ENCODE measurements at places on chromosomes 12 and 14.
A peak's percentile ranks its signal among the peaks of the same experiment; 100 is the strongest.

GRCh38 chr12:63005382-63005781 is 70.4 kb upstream of the PPM1H start:
- no peak for DNase-seq

DNA sequence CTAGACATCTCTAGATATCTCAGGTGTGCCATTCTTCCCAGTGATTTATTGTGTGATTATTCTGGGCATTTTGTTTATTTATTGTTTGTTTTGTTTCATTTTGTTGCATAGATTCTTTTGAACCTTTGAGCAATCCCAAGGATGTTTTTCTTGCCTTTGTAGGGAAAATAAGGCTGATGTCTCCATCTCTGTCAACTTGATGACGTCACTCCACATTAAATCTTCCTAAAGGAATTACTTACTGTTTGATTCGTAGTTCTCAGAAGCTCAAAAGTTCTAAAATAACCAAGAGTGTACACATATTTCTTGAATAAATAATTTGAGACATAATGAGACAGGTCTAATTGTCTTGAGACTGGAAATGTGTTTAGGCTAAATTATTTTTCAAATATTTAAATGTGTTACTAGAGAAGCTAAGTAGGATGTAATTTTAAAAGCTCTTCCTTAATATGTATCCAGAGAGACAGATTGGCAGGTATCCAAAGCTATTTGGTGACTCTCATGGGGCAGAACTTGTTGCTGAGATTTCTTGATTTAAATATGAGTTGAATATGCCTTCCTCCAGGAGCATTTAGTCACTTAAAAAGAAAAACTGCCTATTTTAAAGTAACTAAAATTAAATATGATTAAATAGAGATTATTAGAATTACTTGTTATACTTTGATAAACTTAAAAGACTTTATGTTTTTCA is 128.7 kb downstream of the CNTN1 start:
- no peak for DNase-seq

- no peak for DNase-seq
These were observed 14.4 kb downstream of the KERA start for GRCh38 chr12:91043408-91043807.

- DNase-seq, result peak; percentile 12
These were observed 390.7 kb downstream of the C12orf75 start for GRCh38 chr12:105721051-105721825.

- no peak for DNase-seq
These were observed 1.5 kb downstream of the PLEKHA5 start for GRCh38 chr12:19131025-19131444.

DNA sequence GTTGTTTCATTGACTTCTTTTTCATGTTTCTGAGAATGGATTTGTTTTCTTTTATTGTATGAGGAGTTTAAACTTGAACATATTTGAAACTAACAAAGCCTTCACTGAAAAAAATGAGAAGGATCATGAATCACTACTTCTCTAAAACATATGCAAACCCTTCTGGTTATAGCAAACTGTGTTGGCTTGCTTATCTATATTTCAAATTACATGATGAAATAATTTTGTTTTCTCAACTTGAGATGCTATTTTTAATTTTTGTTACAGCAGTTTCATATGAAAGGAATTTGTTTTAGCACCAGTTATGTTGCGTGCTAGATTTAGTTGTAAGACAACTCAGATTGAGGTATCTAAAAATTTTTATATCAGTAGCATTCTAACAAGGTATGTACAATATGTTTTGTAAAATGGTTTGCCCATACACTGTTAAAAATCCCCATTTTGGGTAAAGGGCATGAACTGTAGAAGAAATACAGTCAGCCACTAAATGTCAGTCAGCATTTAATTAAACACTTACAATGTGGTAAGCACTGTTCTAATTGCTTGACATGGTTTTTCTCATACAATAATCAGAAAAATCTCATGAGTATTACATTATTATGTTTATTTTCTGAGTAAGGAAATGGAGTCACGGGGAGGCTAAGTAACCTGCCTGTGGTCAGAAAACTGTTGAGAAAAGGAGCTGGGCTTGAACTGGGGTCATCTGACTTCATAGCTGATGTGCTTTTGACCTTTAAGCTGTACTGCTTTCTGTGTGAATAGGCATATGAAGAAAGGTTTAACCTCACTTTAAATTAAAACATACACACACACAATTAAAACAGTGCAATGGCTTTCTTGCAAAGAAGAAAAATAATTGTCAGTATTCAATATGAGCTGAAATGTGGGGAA is 105.7 kb downstream of the PLEKHA5 start:
- no peak for DNase-seq

GRCh38 chr14:100767003-100767787 is 40.5 kb downstream of the DLK1 start:
- DNase-seq, result no peak

DNA sequence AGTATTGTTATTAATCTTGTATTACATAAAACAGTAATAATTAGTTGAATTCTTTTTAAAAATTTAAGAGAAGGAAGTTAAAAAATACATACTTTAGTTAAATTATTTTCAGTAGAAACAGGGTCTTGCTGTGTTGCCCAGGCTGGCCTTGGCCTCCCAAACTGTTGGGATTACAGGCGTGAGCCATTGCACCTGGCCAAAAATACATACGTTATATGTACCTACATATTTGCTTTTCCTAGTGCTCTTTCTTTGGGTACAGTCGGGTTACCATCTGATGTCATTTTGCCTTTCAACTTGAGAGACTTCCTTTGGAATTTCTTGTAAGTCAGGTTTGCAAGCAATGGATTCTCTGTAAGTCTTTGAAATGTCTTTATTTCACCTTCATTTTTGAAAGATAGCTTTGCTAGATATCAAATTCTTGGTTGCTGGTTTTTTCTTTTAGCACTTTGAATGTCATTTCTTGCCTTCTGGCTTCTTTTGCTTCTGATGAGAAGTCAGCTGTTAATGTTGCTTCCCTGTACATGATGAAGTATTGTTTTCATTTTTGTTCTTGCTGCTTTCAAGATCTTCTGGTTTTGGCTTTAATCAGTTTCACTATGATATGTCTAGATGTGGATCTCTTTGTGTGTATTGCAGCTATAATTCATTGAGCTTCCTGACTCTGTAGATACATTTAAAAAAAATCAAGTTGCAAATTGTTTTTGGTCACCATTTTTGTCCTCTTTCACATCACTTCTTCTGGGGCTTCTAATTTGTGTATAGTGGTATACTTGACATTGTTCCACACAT is 84.4 kb downstream of the SPATS2 start:
- DNase-seq, result no peak

DNA sequence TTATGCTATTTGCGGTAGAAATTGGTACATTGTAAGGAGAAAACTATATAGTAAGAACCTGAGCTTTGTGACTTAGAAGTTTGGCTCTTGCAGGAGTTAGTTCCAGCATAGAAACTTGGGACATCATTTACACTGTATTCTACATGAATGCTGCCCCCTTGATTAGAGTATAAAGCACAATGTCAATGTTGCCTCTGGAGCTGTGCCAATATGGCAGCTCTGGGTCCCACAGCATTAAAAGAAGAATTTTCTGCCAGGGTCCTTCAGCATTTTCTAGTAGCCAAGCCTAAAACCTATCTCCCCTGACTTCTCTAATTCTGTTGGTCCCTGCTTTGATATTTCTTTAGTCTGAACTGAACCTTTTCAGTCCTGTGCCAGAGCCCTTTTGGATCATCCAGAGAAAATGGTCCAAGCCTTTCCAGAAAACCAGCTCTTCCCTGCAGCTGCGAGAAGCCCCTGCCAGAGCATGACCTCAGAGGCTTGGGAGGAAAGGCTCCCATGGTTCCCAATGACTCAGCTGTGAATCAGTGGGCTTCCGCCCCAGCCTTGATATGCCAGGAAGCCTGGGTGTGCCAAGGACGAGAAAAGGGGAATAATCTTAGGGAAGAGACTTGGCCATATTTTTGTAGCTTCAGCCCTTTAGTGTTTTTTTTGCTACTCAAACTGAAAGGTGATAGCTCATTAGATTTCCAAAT is 43.2 kb downstream of the PLEKHG7 start:
- no peak for DNase-seq

DNA sequence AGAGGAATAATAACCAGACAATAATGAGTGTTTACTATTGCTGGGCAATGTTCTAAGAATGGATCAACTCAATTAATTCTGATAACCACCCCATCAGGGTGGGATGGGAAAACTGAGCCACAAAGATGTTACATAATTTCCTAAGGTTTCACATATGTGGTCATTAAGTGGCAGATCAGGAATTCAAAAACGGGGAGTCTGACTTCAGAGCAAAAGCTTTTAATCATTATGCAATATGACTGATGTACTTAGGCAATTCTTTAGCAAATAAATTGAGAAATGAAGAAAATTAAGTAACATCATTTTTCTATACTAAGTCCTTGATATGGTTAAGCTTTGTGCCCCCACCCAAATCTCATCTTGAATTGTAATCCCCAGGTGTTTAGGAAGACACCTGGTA is 53.4 kb downstream of the PLCZ1 start:
- DNase-seq, result no peak

DNA sequence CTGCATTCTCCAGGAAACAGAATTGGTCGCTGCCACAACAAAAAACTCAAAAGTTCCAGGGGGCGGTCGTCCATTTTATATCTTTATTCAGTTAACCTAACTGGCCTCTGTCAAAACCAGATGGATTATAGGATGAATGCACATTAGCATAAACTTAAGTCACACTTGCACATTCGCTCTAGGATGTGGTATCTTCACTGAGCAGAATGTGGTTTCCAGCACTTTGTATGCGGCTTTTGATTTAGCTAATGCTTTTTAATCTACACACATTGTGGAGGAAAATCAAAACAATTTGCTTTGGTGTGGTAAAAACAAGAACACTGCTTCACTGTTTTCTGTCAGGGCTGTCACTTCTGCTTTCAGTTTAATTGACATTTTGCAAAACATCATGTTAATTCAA is 4.5 kb downstream of the TAS2R50 start:
- DNase-seq, result peak; percentile 26

GRCh38 chr12:111732786-111733185 is 33.9 kb upstream of the ALDH2 start:
- DNase-seq, result no peak

- no peak for DNase-seq
These were observed 10.5 kb downstream of the XRCC3 start for GRCh38 chr14:103704708-103705107.

- no peak for DNase-seq
These were observed 43.9 kb upstream of the GNPNAT1 start for GRCh38 chr14:52835122-52835903.

DNA sequence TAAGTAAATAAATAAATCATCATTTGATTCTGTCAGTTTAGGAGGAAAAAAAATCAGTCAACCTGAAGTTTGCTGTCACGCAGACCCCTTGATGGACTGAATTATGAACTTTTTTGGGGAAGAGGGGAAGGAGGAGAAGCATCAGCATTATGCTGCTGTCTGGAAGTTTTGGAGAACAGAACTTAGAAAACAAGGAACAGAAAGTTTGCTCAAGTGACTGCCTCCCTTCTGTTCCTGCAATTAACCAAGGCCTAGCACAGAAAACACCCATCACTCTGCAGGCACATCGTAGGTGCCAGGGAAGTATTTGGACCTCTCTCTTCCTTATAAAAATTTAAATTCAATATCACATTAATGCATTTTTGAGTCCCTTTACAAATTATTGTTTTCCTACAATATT is 283.8 kb downstream of the VRK1 start:
- no peak for DNase-seq

- DNase-seq, result no peak
These were observed 35.7 kb downstream of the HIGD1C start for GRCh38 chr12:50988051-50988450.

GRCh38 chr14:103538291-103539055 is 9.5 kb downstream of the TRMT61A start:
- DNase-seq, result no peak

- DNase-seq, result no peak
These were observed 780 bp upstream of the SLC41A2 start for GRCh38 chr12:104958805-104959334.

- DNase-seq, result no peak
These were observed 636.6 kb downstream of the MED13L start for GRCh38 chr12:115640929-115641328.

DNA sequence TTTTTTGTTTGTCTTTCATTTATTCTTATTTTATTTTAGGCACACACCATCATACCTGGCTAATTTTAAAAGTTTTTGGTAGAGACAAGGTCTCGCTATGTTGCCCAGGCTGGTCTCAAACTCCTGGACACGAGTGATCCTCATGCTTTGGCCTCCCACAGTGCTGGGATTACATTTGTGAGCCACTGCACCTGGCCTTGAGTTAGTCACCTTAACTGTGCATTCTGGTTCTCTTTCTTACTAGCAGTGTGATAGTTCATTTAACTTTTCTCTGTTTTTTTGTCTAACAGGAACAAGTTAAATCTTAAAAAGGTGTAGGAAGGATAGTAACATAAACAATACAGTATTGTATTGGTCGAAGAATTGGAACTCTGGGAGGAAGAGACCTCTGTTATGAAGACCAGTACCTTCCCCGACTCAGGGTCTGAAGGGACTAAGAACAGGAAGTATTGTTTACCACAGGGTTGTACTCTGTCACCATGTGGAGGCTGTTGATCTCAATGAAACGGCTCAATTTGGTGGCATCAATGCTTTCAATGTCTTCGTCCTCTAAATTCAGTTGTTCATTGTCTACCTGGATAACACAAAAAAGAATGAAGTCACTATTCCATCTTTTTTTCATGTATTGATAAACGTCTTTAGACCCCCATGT is 17.7 kb downstream of the ERP27 start:
- DNase-seq, result no peak

- peak; percentile 45 for DNase-seq
These were observed 213.1 kb downstream of the CHST11 start for GRCh38 chr12:104669851-104670337.

GRCh38 chr14:91332171-91332985 is 85.2 kb downstream of the CCDC88C start:
- no peak for DNase-seq

DNA sequence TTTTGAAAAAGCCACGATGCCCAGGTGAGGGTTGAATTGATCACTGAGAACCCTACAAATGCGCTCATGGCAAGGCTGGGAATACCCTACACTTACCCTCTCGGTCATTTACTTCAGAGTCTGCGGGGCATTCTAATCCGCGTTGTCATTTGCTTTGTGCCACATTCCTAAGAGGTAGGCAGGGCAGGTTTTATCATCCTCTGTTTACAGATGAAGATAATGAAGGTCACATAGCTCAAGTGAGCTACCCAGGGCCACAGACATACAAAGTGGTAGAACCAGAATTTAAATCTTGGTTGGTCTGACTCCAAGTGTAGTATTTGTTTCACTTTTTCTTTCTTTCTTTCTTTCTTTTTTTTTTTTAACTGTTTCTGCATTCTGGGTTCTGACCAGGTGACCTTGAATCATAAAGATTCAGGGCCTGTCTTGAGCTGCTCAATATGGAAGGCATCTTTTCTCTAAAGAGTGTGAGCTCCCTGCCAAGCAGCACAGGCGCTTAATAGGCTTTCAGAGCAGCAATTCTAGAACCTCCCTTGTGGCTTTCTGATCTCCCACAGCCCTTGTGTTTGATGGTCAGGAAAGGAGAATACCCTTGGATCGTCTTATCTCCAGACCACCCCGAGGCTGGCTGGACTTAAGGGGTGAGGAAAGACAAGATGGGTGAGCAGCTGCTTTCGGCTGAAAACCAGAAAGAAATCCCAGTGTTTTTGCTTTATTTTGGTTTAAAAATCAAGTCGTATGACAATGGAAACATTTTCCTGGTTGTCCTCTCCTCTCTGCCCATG is 662 bp upstream of the BATF start:
- DNase-seq, result no peak

- no peak for DNase-seq
These were observed 18.3 kb upstream of the SLC38A2 start for GRCh38 chr12:46390881-46391280.

GRCh38 chr14:71539650-71540285 is 392.5 kb upstream of the RGS6 start:
- DNase-seq, result no peak

All from activated naive CD8-positive, alpha-beta T cell treated with anti-CD3 and anti-CD28 coated beads for 36 hours (primary cell).